ENCODE measurements at places on chromosomes 3 and 15. TPM values are rescaled to one million over a fixed set of nuclear protein-coding genes. Genes with fewer than 3 reads are reported as not detected.
A peak's percentile ranks its signal among the peaks of the same experiment; 100 is the strongest.

GRCh38 chr3:21551019-21551418, 200.0 kb downstream of the ZNF385D start:
- no peak for DNase-seq

- no peak for DNase-seq
Measured at GRCh38 chr15:42736178-42736792, 643 bp downstream of the CDAN1 start.

DNA sequence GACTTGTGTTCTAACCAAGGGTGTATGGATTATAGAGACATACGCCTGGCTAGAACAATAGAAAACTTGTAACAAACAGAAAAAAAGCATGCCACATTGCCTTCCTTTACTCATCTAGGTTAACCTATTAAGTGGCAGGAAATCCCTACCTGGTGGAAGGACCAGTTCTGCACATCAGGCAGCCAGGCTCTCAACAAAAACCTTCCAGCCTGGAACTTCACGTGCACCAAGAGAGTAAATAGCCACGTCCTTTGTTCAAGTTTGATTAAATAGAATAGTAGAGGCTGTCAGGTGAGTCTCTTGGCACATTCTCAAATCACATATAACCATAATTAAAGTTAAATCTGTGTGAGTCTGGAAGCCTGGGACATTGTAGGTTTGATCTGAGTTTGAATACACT, 85.0 kb upstream of the DPH6 start:
- DNase-seq, result no peak

Gene PRR23E
- not detected for total RNA-seq

DNA sequence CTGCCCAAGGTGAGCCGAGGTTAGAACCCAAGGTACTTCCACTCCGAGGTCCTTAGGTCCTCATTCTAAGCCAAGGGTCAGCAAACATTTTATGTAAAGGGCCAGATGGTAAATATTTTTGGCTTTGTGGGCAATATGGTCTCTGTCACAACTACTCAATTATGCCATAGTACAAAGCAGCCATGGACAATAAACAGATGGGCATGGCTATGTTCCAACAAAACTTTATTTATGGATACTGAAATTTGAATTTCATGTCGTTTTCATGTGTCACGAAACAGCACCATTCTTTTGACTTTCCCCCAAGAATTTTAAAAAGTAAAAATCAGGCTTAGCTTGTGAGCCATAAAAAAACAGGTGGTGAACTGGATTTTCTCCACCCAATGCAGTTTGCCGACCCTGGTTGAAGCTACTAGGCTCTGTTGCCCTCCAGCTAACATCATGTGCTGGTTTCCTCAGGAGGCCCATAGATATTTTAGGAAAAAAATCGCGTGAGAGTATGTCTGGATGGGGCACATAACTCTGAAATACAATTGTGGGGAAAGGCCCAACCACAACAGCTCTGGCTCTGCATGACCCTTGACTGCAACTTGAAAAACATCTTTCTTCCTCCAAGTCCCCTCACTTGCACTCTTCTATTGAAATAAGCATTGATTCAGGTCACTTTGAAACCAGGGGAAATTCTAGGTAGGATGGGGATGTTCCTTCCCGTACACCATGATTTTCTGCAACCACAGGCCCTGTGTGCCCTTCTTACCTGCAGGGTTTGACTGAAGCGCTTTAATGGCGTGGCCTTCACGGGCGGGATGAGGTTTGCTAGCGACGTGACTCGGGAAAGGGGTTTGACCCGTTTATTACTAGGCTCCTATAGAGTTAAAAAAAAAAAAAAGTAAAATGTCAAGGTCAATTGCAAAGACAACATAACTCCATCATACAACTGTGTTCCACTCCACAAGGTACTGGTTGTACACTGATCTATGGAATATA, 28.5 kb downstream of the ARHGEF3 start:
- no peak for DNase-seq

Gene UBA3
- total RNA-seq, result 61.6 TPM

Gene ITPKA
- total RNA-seq, result 0.27 TPM

DNA sequence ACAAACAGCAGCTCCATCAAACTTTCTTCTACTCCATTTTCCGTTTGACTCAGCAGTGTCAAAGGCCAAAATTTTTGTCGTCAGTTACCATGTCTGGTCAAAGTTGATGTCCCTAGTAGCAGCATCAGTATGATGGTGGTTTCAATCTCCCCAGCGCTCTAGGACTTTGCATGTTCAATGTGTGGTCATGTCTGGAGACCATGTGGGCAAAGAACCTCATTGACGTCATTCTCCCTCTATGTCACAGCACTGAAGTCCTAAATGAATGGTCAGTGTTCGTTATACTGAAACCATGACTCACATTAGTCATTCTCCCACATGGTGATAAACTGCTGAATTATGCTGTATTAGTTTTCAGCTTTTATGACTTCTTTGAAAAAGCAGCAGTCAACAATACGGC, 23.2 kb downstream of the SHC4 start:
- DNase-seq, result no peak

Gene STAC
- not detected for total RNA-seq

GRCh38 chr3:63351159-63352007, 73.3 kb downstream of the SYNPR start:
- no peak for DNase-seq

Gene LRRN1
- total RNA-seq, result 0.19 TPM

DNA sequence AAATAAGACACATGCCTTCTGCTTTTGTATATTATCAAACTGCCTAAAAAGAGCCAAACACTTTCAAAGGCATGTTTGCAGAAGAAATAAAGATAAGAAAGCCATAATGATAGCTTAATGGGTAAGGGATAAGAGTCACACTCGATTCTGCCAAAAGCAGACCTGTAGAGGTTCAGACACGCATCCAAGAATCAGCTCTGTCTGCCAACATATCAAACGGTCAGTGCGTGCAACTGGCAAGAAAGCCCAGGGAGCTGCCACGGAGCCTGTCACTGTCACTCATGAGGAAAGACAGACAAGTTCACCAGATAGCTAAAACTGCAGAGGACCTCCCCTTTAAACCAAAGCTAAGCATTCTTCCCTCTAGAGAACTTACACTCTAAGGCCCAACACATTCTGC, 23.2 kb downstream of the DCP1A start:
- DNase-seq, result no peak

Gene PRTG
- total RNA-seq, result not detected

- no peak for DNase-seq
Measured at GRCh38 chr3:123766193-123767008, 117.7 kb downstream of the MYLK start.

DNA sequence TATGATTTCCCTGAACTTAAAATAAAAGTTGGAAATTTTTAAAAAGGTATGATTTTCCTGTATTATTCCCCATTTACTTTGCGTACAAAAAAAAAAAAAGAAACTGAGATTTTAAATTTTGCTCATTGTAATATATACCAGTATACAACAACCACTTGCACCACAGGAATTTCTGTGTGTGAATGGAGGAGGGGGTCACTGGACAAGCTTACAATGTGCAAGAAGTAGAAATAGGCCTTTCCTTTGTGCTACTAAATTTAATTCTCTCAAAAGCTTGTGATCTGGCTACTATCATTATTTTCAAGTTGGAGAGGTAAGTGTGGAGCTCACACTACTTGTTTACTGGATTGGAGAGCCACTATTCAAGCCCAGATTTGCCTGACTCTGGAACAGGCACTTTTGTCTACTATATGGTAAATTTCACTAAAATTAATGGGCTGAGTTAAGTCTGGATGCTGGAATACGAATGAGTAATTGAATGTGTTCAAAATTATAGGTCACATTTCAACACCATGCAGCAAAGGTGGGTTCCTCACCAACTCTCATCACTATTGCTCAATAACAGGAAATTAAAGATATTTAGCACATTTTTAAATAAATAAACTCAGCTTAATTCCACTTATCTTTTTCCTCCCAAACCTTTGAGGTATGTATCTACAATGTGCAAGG, 148.0 kb upstream of the MBNL1 start:
- DNase-seq, result no peak

DNA sequence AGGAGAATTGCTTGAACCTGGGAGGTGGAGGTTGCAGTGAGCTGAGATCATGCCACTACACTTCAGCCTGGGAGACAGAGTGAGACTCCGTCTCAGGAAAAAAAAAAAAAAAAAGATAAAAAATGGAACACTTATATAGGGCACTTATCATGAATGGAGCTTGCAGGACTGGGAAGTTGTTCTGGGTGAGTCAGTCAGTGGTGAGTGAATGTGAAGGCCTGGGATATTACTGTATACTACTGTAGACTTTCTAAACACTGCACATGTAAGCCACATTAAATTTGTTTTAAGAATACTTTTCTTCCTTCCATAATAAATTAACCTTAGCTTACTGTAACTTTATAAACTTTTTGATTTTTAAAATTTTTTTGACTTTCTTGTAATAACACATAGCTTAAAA, 59.8 kb downstream of the SFMBT1 start:
- DNase-seq, result no peak

DNA sequence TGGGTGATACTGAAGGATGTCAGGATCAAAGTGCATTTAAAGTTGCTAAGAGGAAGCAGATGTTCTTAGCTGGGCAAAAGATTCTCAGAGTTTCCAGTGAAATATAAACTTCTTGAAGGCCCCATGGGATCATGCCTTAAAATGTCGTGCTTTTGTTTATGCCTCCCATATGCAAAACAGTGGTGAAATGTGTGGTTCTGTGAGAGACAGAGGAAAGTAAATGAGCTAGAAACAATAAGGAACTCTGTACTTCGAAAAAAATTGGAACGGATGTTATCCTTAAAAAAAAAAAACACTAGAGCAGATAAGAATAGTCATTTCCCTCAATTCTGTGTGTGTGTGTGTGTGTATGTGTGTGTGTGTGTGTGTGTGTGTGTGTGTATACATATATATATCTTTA, 497.0 kb upstream of the TBL1XR1 start:
- no peak for DNase-seq

DNA sequence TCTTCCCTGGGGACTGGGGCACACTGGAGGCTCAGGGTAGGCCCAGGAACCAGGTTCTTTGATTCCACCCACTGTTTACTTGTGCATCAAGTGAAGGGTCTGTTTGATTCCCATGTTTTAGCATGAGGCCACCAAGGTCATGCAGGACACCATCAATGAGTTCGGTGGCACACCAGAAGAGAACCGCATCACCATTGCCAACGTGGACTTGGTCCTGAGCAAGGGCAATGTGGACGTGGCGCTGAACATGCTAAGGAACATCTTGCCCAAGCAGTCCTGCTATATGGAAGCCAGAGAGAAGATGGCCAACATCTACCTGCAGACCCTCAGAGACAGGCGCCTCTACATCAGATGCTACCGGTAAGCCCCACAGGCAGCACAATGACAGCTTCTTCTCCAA, 21.5 kb downstream of the TTC21A start:
- no peak for DNase-seq

- DNase-seq, result no peak
Measured at GRCh38 chr15:54829821-54830220, 366.9 kb downstream of the RSL24D1 start.

Gene TMEM108
- total RNA-seq, result not detected

DNA sequence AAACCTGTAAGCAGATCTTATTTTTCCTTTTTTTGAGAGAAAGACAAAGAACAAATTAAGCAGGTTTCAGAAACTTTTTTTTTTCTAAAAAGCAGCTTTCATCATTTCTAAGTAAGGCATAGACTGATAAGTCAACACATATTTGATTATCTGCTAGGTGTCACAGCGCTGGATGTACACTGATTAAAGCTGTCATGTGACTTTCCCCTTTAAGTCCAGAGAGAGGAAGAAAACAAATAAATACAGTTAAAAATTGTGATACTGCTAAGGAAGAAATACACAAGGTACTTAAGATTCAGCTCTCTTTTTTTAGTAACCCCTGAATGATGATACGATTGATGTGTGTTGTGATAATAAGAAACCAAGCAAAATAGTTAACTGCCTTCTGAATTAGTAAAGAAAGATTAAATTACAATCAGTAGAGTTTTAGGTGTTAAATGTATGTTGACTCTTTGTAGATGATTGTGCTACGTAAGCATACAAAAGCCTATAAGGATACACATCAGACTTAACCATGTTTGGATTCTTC, 2.8 kb downstream of the GLCE start:
- DNase-seq, result no peak

Gene TIGIT
- 20.9 TPM for total RNA-seq

GRCh38 chr15:73922186-73923151, 3.8 kb upstream of the LOXL1 start:
- DNase-seq, result no peak

GRCh38 chr3:195032955-195033354, 238.0 kb downstream of the XXYLT1 start:
- no peak for DNase-seq

DNA sequence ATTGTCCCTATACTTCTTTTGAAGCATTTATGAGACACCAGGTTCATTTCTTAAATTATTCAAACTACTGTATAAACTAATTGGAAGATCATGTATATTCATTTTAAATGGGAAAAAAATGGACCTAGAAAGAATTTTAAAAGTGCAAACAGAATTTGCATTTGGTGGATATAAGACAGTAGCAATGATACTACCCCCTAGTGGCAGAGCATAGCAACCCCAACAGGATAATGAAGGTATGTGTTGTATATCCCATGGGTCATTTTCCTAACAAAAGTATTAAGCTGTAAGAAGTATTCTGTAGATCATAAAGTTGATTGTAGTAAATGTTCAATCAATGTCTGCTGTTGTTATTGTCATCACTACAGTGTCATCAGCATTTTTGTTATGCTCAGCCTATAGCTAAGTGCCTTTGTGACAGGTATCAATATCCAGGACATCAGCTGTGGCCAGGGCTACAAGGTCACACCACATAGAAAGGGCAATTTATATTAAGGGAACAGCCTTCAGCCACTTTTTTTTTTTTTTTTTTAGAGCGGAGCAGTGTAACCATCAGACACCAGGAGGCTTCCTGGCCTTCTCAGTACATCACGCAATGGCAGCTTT, 175.8 kb downstream of the FOXB1 start:
- peak; percentile 19 for DNase-seq

Data from activated T-cell treated with anti-CD3 and anti-CD28 coated beads, Interleukin-2, amount 50 U/mL, for 4 hours (primary cell).